ENCODE measurements at places on chromosomes 3 and 15. TPM values are rescaled to one million over a fixed set of nuclear protein-coding genes. Genes with fewer than 3 reads are reported as not detected.

Gene SCAANT1
- 1.7 TPM for total RNA-seq

Gene TMEM158
- total RNA-seq: 0.87 TPM

Gene TMEM87A
- total RNA-seq: 39.0 TPM

Gene FGF12
- 1.6 TPM for total RNA-seq

Gene AMT
- total RNA-seq: 0.22 TPM

Gene GCHFR
- total RNA-seq: 17.5 TPM

Gene NR1I2
- total RNA-seq: not detected

Gene CCDC191
- total RNA-seq: 0.79 TPM

Gene NPAP1
- not detected for total RNA-seq

Gene SMCO1
- not detected for total RNA-seq

Gene PLSCR4
- total RNA-seq: 494 TPM

Gene MB21D2
- total RNA-seq: 3.0 TPM

Gene GP5
- total RNA-seq: under 0.01 TPM

Gene KIF15
- total RNA-seq: 1.6 TPM

Gene CHRFAM7A
- total RNA-seq: 0.60 TPM

Gene ERICH6
- total RNA-seq: not detected

Gene OIP5
- total RNA-seq: 1.2 TPM
